OCI-LY7 (cell line): ENCODE measurements at places on chromosomes 5 and 9.

DNA sequence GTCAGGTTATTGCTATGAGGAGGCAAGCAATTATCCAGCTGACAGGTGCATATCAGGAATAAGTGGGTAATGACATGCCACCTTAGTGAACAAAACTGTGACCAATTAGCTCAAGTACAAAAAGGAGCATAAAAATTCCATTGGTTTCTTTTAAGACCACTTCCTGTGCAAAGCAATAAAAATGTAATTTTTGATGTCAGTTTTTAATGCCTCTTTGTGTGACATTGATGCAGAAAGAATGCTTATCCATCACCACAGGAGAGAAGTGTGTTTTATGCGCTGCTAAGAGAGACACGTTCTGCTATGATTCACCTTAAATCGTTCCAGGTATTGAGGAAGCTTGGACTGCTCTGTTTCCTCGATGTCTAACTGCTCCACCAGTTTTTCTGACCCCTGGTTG, 96.7 kb downstream of the MRPS27 start:
- no peak for DNase-seq

DNA sequence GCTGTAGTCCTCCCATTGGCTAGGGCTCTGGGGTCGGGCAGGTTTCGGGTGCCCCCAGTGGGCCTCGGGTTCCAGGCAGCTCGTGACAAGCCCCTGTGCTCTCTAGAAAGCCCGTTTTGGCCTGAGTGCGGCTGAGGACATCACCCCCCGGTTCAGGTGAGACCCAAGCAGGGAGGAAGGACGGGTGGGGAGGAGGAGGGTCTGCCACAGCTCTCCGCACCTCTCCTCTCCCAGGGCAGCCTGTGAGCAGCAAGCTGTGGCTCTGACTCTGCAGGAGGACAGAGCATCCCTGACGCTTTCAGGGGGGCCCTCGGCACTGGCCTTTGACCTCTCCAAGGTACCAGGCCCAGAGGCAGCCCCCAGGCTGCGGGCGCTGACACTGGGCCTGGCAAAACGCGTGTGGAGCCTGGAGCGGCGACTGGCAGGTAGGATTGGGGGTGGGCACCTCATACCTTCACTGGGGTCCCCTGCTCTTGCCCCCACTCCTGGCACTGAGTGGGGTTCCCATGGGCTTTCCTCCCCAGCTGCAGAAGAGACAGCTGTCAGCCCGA, 672 bp downstream of the PAXX start:
- DNase-seq = no peak

DNA sequence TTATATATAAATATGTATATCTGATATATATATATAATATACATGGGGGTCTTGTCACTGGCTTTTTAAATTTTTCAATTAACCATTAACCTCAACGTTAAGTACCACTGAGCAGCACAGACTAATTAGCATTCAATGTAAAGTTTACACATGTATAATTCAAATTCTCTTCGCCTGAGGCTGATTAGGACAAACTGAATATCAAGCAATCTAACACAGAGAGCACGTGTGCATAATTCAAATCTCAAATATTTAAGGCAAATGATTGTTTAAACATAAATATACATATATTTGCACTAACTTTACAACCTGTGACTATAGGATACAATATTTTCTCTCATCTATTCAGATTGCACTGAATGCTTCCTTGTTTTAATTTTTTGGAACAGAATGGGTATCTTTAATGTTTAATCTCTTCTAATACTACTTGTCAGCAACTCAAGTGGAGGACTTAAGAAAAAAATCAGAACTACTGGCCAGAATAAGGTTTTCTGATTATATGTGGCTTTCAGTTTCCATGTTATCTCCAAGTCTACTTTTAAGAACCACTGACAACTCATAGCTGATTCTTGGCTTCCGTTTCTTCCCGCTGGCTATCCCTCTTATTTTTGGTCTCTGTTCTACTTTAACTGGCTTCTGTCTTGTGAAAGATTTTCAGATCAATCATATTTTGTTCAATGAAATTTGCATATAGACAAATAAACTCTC, 204.8 kb downstream of the MLLT3 start:
- DNase-seq = no peak

DNA sequence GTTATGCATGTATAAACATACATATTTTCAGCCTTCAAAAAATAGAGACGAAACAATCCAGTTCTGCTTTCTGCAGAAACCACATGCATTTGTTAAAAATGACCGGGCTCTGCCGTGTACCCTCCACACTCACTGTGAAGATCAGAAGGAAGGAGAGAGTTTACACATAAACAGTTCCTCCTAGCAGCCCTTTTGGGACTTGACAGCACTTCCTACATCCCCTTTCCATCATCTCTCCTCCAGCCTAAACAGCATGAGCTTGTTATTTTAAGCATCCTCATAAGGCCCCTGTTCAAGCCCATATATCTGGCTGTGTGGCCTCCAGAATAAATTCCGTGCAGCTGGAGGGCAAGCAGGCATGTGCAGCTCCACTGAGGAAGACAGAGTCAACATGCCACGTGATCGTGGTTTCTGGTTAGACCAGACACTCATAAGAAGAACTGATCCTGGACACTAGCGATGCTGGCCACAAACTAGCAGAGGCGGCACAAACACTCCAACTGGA, 42.2 kb downstream of the NIPAL4 start:
- DNase-seq = peak; percentile 91

GRCh38 chr5:146213210-146213826, 9.9 kb downstream of the RBM27 start:
- DNase-seq = peak; percentile 17

DNA sequence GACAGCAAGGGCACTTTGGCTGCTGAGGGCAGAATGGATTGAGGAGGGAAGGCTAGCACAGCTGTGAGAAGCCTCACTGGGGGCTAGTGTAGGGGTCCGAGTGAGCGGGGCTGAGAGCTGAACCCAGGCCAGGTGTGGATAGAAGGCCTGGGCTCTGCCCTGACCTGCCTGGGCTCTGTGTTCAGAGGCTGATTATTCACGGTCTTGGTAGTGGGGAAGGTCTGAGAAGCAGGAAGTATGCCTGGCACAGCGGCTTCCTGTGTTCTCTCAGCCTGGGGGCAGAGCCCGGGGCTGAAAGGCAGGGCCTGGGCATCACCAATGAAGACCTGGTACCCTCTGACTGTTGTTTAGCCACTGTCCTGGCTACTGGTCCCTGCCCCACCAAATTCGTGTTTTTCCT, 136.4 kb upstream of the TBC1D2 start:
- DNase-seq = no peak

DNA sequence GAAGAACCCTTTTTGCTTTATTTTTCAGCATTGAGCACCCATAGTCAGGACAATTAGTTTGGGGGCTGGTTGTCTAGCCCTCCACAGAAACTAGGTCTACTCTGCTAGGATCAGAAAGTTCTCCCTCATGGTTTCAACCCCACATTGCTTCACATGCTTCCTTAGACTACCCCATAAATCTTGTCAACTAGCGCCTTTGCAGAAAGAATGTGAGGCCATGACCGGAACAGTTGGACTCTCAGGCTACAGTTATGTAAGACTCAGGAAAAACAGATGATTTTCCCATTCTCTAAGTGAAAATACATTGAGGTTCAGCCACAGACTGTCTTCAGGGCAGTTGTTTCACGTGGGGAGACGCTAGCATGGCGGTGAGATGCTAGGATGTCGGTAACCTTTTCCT, 255.6 kb downstream of the NR3C1 start:
- no peak for DNase-seq

DNA sequence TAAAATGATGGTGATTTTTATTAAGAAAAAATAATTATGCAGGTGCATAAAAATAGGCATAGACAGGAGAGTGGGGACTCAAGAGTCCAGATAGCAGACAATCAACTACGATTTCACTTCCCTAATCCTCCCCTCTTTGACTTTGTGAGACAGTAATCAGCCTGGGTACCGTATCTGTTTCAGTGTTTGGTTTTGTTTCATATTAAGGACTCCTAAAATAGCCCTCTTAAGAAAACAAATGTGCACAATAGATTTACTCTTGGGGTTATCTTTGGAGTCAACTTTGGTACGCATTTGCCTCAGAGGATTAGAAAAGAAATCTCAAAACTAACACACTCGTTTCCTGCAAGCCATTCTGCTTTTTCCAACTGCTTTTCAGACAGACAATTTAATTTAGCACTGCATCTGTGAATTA, 96.3 kb downstream of the ZNF608 start:
- peak; percentile 86 for DNase-seq

- DNase-seq = peak; percentile 77
Observed at GRCh38 chr9:14313951-14314423, at the start of gene NFIB. Gene NFIB, minus strand, starts transcription at chr9:14314141. Its CDS starts 630 bp downstream, at chr9:14313511.

DNA sequence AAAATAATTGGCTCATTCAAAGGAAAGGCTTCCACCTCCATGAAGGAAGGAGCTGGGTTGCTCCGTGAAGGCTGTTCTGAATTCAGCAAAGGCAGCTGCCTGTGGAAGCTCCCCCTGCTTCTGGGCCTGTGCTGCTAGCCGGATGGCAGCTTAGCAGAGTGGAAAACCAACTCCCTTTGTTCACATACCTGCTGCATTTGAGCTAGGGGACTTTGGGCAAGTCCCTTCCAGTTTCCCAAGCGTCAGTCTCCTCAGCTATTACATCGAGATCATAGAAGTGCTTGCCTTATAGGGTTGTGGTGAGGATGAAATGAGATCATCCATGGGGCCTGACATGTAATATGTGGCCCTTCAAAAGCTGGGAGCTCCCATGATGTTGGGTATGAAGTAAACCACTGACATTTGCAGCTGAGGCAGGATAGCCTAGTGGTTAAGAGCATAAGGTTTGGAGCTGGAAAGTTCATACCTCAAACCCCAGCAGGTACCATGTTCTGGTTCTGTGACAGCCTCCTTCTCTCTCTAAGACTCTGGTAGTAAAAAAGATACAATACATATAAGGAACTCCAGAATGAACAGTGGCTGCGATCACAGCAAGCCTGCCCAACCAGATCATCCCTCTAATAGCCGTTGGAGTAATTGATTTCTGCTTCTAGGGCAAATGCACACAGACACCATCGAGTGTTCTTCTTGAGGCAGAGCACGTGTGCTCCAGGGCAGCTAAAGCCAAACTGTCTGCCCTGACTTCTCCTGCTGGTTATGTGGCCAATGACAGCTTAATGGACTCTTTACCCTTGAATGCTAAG, 11.0 kb upstream of the DENND1A start:
- no peak for DNase-seq

- no peak for DNase-seq
Observed at GRCh38 chr5:113164021-113164420, 187.4 kb downstream of the DCP2 start.

DNA sequence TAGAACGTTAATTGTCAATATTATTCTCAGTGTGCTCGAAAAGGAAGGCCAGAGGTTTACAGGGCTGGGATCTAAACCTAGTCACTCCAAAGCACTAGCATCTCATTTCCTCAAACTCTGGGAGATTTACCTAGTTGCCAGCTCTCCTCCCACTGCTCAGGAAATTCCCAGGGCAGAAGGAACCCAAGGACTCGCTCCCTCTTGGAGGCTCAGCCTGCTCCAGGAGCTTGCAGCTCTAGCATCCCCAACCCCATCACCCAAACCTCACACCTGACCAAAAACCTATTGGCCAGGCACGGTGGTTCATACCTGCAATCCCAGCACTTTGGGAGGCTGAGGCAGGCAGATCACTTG, 26.0 kb downstream of the SERINC5 start:
- no peak for DNase-seq

DNA sequence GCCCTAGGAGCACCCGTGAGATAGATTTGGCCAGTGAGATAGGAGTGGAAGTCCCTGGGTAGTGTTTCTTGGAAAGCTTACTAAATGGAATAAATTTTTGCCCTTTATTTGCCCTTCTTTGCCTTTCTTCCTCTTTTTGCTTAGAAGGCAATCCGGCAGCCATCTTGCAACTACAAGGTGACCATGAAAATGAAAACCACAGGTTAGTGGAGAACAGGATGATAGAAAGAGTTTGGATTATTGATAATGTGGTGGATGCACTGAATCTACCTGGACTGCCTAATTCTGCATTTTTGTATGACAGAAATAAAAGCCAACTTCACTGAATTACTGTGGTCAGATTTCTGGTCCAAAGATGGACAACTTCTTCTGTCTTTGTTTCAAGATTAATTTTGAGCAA, 33.2 kb downstream of the TARS1 start:
- no peak for DNase-seq

GRCh38 chr5:2740051-2740875, 11.2 kb downstream of the IRX2 start:
- no peak for DNase-seq

GRCh38 chr9:77851882-77852595, 179.6 kb downstream of the GNAQ start:
- no peak for DNase-seq

DNA sequence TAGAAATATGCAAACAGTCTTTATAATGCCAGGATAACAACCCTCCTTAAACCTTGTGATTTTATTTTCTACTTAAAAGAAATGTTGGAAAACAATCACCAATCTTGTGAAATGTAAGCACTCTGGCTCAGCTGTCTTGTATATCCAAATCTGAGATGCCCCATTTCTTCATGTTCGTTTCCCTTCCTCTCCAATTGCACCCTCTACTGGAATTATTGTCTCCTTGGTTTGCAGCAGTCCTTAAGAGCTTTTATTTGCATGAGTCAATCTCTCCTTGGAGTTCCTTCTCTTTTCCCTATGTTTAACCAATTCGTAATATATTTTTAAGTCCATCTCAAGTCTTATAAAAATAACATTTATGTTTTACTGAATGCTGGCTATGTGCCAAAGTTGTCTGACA, 362.0 kb upstream of the CDH10 start:
- no peak for DNase-seq

DNA sequence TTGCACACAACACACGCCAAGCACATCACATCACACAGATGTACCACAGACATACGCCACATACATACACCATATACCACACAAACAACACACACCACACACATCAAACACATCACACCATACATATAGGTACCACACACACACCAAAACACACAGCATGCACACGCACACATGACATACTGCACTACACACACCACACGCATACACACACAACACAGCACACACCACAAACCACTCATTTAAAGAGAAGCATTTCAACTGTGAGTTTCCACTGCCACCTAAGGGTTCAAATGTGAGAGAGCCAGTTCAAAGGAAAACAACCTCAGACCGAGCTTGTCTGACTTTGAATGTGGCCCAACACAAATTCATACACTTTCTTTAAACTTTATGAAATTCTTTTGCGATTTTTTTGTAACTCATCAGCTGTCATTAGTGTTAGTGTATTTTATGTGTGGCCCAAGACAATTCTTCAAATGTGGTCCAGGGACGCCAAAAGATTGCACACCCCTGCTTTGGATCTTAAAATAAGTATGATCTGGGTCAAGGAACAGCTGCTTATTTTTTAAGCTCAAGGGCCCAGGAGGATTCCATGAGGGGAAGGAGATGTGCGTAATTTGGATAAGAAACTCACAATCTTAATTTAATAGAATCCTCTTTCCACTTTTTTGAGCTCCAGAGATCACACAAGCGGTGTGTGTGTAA, 494.6 kb downstream of the GADD45G start:
- DNase-seq = peak; percentile 24
